ENCODE measurements at places on chromosomes 11 and 22. TPM values are rescaled to one million over a fixed set of nuclear protein-coding genes. Genes with fewer than 3 reads are reported as not detected.

TMEM121B gene
- 0.04 TPM for total RNA-seq

NLRP6 gene
- not detected for total RNA-seq

LRRC32 gene
- total RNA-seq, result 43.5 TPM

OR2AG1 gene
- total RNA-seq, result not detected

MMP10 gene
- not detected for total RNA-seq

DHCR7 gene
- total RNA-seq, result 63.3 TPM

FERMT3 gene
- total RNA-seq, result 141 TPM

SEC14L6 gene
- not detected for total RNA-seq

MTFP1 gene
- total RNA-seq, result 69.4 TPM

BACE1-AS gene
- total RNA-seq, result 4.6 TPM

OR8A1 gene
- total RNA-seq, result not detected

TRIM68 gene
- total RNA-seq, result 21.1 TPM

DLAT gene
- total RNA-seq, result 39.8 TPM

ZNF280A gene
- not detected for total RNA-seq

INPP5J gene
- total RNA-seq, result 18.3 TPM

GLB1L3 gene
- total RNA-seq, result not detected

FAM181B gene
- total RNA-seq, result not detected
